ENCODE measurements at places on chromosomes 7 and 10.

GRCh38 chr10:63843107-63843506 is 321.9 kb downstream of the REEP3 start:
- DNase-seq = no peak

DNA sequence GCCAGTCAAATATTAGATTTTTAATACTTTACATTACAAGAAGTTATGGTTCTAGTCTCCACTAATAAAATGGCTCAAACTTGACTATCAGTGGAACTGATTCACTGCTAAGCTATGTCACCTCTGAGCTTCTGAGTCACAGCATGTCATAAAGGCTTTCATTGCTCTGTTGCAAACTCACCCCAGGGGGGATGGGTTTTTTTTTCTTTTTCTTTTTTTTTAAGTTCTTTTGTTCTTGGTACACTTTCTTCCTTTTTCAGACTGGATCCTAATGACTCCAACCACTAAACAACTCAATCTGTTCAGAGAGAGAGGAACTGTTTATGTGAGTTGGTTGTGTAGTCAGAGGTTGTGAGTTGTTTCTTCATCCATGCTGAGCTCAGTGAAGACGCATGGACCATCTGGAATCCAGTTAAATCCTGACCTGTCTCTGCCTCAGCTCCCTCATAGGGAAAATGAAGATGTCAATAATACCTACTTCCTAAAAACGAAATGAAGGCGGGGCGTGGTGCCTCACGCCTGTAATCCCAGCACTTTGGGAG is 11.0 kb downstream of the MYOF start:
- no peak for DNase-seq

DNA sequence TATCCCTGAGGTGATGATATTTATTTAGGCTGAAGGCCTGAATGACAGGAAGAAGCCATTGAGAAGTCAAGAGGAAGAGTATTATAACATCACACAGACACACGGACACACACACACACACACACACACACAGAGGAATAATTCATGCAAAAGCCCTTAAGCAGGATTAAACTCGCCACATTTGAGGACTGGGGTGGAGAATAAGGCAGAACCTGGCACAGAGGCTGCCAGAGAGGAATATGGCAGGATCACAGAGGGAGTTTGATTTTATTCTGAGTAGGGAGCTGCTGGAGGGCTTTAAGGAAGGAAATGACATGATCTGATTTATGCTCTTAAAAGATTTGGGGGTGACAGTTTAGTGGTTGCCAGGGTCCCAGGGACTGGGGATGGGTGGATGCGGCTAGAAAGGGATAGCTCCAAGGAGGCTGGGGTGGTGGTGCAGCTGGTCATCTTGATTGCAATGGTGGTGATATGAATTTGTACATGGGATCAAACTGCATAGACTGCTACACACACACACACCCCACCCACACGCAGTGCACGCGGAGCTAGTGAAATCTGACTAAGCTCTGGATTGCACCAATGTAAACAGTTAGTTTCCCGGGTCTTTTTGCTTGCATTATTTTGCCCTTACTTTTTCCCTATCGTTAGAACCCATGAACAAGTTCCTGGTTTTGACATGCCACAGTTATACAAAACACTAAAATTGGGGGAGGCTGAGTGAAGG is 11.2 kb downstream of the SMURF1 start:
- DNase-seq = no peak

DNA sequence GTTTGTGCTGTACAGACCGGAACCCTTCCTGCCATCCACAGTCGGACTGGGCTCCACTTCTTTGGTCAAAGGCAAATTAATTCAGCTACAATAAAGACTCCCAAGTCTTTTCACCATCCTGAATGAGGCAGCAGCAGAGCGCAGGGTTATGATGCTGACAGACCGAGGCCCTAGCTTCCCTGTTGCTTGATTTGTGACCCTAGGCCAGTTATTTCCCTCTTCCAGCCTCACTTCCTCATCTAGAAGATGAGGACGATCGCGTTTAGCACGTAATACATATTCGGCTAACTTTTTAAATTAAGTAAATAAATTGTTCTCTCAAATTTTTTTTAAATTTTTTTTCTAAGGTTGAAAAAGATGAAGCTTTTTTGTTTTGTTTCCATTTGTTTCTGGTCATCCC is 18.1 kb downstream of the ADRB1 start:
- DNase-seq = no peak

DNA sequence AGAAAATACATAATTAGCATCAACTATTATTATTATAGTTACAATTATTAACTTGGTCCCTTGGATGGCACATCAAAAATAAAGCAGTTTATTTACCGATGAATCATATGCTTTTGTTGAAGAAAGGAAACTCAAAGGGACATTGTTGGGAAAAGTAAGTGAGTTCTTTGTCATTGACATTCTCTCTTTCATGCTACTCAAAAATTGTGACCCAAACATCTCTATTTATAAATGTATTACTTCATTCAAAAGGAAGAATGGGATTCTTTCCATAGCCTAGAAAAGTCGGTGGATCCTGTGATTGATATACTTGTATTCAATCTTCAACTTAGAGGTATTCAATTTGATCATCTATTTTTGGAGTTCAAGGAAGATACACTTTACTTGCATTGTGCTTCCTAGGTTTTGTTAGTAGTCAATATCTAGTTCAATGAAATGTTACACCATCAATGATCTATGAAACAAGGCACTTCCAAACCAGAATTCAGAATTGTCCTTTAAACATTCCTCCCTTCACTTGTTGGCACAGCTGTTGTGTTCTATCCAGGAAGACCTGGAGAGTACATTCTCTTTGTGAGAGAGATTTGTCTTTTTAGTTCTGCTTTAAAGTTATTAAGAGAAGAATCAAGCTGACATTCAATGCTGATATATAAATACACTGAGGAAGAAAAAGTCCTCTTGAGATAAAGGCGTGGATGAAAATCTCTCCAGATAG is 235.2 kb downstream of the TMEM26 start:
- DNase-seq = no peak

GRCh38 chr7:30923009-30923773 is 11.5 kb downstream of the AQP1 start:
- no peak for DNase-seq

GRCh38 chr10:50279489-50279888 is 28.2 kb upstream of the ASAH2 start:
- no peak for DNase-seq
